ENCODE measurements at places on chromosomes 5 and 9.

GRCh38 chr9:113638897-113639296 is 175.4 kb downstream of the RGS3 start:
- no peak for DNase-seq

DNA sequence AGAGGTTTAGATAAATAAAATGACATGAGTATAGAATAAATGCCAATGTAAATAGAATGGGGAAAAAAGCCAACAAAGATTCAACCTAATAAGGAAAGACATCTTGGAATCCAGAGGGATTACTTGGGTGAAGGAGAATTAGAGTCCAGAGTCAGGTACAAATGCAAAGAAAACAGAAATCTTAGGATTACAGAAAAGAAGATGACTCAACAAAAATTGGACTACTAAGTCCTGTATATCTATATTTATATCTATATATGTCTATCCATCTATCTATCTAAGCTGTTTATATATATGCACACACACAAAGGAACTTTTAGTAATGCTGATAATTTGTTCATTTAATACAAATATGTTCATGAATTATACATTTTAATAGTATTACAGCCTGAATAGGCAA is 27.6 kb downstream of the FAM174A start:
- DNase-seq: no peak

DNA sequence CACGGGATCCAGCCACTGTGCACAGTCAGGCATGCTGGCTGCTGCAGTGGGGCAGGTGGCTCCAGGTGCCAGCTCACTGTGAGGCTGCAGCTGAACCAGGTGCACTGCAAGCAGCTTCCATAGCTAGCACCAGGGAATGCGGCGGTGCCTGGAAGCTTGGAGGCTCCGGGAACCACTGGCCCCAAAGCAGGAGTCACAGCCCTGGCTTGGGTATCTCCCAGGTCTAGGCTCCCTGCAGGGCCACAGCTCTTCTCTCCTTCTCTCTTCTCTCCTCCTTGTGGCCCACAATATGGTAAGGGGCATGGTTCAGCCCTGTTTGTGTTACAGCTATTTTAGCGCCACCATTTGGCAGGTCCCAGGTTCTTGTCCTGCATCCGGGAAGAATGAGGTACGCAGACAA is 6.7 kb upstream of the MTMR12 start:
- DNase-seq: no peak

- DNase-seq: peak; percentile 8
These were observed 378 bp downstream of the DROSHA start for GRCh38 chr5:31531543-31531887.

DNA sequence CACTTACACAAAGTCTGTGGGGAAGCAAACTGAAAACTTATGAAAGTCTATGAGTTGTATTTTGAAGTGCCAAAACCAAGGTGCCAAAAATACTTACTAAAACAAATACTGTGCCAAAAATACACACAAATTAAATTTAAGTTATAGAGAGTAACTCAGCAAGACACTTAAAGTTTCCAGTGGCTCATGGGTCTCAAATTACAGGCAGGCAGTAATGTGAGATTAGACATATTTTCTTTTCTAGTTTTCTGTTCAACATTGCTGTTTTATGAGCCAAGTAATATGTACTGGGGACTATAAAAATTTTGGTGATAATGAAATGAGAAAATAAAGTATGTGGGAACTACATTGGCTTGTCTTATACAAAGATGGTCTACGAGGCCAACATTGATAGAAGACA is 172.2 kb upstream of the SNX2 start:
- DNase-seq: no peak

- DNase-seq: peak; percentile 13
These were observed 850.2 kb upstream of the NUDT12 start for GRCh38 chr5:104412649-104413240.

DNA sequence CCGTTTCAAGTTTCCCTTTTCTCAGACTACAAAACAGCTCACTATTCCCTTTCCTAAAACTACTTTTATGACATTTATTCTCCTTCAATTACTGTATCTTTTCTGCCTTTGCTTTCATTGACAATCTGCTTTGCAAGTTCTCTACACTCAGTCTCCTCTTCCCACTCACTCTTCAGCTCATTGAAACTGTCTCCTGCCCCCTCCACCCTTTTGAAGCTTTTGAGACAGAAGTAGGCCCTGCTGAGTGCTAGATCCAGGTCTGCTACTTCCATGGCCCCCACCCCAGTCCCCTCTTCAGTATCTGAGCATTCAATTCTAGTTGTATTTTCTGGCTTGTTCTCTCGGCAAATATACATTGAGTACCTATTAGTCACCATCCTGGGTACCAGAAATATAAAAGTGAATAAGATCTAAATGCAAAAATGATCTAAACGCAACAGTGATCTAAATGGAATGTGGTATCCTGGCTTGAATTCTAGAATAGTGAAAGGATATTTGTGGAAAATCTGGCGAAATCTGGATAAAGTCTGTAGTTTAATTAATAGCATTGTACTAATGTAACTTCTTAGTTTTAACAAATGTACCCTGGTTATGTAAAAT is 58.4 kb downstream of the OR2K2 start:
- DNase-seq: peak; percentile 13

GRCh38 chr9:109150925-109151545 is 16.0 kb downstream of the FRRS1L start:
- DNase-seq: no peak

DNA sequence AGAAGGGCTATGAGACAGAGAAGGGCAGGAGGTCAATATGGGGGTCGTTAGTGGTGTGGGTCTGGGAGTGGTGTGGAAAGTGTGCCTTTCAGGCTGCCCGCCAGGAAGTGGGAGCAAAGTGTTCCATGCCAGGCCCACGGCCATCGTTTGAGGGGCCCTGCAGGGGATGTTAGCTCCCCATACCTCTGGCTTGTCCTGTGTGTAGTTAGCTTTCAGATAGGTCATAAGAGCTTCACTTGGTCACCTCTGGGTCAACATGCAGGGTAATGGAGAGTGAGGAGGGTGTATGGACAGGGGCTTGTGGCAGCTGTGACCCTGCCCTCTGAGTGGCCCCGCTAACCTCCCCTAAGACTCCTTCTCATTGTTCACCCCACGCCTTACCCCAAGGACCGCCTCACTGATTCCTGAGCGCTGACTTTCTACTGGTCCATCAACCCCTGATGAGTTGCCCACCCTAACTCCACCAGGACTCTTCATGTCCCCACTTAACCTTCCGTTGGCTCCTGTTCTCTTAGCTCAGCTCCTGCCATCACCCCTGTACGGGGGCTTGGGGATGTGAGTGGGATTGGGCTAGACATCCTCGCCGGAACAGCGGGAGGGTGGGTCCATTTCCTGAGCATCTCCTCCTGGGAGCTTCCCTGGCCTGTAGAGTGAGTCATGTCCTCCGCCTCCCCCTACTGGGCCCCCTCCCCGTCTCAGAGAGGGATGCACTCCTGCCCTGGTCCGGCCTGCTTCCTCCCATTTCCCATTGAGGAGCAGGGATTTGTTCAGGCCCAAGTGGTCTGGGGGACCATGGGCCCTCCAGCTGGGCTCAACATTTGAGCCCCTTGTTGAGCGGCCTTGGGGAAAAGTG is 125.7 kb downstream of the FGF18 start:
- no peak for DNase-seq

DNA sequence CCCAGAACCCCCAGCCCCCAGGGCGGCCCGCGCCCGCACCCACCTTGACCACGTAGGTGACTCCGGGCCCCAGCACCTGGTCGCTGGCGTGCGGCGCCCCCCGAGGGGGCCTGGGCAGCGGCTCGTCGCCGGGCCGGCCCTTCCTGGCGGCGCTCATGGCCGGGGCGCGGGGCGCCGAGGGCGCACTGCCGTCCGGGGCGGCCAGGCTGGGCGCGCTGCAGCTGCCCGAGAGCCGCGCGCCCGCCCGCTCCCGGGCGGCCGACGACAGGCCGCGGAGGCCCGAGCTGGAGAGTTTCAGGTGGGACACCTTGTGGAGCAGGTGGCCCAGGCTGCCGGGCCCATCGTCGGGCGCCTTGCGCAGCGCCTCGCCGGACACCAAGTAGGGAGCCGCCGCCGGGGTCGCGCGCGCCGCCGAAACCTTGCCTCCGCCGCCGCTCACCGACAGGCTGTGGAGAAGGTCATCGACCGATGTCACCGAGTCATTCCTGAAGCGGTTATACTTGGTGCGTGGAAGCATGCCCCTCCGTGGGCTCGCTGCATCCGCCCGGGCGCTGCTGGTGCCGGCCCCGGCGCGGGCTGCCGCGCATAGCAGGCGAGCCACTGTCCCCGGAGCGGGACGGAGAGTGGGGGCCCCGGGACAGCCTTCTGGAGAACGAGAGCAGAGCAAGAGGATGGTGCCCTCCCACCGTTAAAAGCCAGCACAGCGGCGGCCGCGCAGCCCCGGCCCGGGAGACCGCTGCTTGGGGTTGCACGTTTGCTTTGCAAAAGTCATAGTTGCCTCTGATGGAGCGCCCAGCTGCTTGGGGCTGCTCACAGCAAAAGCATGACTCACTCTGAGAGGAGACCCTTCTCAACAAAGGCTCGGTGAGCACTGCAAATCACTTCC is at the start of gene SHC3:
Gene SHC3, minus strand, starts transcription at position 875 of the 886 bp plus-strand sequence. Its CDS starts 358 bp downstream, at position 517.
- peak; percentile 15 for DNase-seq

- DNase-seq: no peak
These were observed 40.6 kb upstream of the CPLX2 start for GRCh38 chr5:175830586-175831300.

- no peak for DNase-seq
These were observed 105.5 kb downstream of the KLHL3 start for GRCh38 chr5:137630216-137630971.

- no peak for DNase-seq
These were observed 205.5 kb upstream of the PTGER4 start for GRCh38 chr5:40474250-40474649.

- DNase-seq: peak; percentile 36
These were observed 10.4 kb downstream of the SWI5 start for GRCh38 chr9:128286440-128286839.

DNA sequence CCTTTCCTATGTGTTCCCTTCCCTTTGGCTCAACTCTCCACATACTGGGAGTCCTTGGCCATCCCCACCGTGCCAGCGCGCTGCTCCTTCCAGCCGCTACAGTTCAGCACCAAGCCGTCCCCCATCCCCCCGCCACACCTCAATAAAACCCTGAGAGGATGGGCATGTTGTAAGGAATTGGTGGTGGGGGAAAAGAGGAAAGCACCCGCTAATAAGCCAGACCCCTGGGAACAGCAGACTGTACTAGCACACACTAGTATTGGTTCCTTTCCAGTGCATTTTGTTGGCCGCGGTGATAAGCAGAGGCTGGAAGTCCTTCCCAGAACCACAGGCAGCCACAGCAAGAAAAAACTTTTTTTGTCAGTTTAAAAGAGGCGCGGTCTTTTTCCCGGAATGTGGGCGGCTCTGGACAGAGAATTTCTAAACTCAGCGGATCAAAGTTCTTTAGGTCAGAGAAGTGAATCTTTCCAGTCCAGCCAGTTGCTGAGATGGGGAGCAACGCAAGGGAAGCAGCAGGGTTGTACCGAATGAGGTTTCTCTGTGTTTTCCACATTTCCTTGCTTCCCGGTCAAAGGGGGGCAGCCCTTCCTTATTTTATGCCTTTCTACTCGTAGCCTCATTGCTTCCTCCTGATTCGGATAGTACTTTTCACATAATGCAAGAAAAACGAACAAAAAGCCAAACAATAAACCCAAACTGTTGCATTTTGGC is 2.1 kb downstream of the CHSY3 start:
- peak; percentile 41 for DNase-seq

DNA sequence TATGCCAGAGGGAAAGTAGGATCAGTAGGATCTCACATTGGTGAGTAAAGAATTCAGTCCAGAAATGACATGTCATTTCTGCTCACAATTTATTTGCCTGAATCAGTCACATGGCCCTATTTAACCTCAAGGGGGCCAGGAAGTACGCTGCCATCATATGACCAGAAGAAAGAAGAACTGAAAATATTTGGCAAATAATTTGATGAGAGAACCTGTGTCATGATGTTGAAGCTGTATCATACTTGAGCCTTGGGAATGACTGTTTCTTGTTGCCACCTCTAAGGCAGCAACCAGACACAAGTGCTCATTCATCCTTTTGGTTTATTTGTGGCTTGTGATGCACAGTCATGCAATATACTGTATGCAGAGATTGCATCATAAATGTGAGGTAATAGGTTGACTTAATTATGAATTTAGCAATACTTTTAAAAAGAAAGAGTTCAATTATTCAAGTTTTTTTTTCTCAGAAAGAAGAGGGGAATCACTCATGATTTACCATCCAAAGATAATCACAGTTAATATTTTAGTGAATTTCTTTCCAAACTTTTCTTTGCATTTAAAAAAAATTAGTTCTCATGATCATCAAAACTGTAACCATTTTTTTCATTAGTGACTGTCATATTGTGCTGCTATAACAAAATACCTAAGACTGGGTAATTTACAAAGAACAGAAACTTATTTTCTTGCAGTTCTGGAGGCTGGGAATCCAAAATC is 8.2 kb upstream of the ZFYVE16 start:
- peak; percentile 79 for DNase-seq

- DNase-seq: no peak
These were observed 18.4 kb downstream of the MSANTD3 start for GRCh38 chr9:100445161-100445902.

DNA sequence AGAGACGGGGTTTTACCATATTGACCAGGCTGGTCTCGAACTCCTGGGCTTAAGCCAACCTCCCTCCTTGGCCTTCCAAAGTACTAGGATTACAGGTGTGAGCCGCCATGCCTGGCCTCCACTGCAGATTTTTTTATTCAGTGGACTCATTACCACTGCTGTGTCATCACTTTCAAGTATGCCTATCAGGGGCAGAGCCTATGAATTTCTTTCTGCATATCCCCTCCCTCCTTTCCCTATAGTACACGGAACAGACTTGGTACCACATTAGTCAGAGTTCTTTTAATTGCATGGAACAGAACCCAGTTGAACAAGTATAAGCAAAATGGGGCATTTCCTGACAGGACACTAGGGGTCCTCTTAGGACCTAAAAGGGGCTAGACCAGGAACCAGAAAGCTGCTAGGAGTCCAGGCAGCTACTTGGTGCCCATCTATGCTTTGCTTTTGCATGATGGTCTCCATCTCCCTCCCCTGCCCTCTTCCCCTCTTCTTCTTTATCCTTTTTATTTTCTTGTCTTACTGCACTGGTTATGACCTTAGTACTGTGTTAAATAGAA is 5.8 kb downstream of the BSPRY start:
- DNase-seq: no peak

DNA sequence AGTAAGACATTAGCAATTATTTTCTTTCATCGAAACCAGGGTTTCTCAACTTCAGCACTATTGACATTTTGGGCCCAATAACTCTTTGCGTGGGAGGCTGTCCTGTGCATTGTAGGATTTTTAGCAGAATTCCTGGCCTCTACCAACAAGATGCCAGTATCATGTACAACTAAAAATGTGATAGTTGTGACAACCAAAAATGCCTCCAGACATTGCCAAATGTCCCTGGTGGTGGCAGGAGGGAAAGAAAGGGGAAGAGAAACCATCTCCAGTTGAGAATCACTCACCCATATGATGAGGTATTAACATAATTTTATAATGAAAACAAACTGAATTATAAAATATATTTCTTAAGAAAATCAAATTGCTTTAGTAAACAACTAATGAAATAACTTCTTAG is 406.1 kb downstream of the RAB3C start:
- DNase-seq: no peak

GRCh38 chr9:15422372-15423230 is at the start of gene SNAPC3:
TSS of gene SNAPC3 (plus strand) at chr9:15422876. CDS start at chr9:15422880, 4 bp downstream.
- peak; percentile 95 for DNase-seq

Data from AG10803 (cell line).